ENCODE measurements at places on chromosomes 11 and 22.

- peak; percentile 59 for DNase-seq
Observed at GRCh38 chr22:35330258-35330861, 30.7 kb downstream of the TOM1 start.

DNA sequence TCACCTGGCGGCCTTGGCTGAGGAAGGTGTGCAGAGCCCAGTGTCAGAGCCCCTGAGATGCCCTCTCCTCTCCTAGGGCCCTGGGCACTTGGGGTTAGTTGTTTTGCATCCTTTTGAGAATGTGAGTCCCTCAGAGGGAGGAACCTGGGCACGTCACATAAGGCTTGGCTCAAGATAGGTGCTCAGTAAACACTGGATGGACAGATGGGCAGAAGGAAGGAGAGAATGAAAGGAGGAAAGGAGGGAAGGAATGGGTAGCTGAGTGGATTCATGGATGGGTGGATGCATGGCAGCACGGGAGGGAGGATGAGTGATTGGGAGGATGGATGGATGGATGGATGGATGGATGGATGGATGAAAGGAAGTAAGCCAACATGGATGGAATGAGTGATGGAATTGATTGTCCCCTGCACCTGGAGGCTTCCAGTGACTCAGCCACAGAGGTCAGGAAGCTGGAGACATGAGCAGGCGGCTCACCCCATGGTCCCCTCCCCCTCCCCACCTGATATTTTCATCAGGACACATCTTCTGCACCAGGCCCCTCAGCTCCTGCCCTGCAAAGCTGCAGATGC lies 62.2 kb downstream of the IGLL1 start:
- DNase-seq, result no peak

DNA sequence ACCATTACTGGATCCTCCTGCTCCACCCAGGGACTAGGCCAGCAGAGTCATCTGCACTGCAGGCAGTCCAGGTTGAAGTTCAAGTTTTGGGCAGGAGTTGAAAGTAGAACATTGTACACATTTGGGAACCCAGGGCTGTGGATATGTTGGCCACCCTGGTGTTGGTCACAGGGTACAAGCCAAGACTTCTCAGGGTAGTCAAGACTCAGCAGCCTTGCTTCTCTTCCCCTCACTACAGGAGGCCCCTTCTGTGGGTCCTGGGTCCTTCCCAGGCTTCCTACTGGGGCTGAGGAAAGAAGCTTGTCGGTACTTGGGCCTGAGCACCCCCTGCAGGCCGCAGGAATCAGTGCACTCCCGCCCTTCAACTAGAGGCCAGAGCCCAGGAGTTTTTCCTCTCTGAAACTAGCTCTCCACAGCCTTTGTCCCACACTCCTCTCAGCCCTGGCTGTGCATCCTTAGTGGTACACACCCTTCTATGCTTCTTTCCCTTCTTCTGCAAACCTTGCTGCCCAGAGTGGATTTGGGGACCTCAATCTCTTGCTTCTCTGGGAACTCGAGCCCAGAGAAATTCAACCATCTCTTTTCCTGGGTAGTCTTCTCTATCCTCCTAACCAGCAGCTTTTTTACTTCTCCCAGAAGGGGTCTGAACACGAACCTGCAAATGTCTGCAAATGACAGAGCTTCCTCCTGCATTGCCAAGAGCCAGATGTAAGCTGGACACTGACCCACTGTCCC lies 2.6 kb upstream of the HPX start:
- DNase-seq, result no peak

- DNase-seq, result no peak
Observed at GRCh38 chr11:37695283-37695682, 1097.2 kb upstream of the RAG2 start.

GRCh38 chr11:48098024-48098423 lies 117.7 kb downstream of the PTPRJ start:
- DNase-seq, result no peak

DNA sequence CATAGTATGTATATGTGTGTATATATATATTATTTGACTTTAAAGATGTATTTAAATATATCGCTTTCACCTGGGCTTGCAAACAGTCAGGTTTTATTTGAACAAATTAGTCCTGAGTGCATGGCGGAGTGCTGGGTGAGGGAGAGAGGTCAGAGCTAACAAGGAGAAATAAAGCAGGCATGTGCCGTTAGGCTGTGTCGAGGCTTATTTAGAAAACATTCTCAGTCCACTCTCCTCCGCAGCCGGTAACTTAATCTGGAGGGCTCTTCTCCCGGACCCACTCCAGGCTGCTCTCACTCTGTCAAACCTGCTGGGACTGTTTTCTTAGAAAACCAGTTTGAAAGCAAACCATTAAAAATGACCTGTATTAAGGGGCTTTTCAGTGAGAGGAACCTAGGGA lies 455.9 kb downstream of the MN1 start:
- DNase-seq, result no peak

DNA sequence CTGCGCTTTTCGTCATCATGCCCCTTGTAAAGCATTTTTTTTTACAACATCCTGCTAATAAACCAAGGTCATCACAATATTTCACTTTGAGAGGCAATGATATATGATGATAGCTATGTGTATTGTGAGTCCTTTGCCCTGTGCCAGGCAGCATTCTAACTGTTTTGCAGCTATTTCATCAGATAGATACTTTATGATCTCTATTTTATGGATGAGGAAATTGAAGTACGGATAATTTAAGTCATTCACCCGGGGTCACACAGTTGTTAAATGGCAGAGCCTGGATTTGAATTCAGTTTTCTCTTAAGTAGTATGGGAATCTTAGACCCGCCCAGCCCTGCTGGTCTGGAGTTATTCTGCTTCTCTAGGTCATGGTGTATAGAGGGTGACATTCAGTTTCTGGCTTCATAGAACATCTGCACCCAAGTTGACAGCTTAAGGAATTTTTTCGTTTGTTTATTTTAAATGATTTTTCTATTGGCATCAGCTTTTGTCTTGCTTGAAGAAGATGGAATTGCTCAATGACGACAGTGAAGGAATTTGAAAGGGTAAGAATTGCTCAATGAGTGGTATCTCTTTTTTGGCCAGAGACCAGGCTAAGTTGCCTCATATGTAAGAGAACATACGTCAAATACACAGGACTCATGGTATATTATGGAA lies 926 bp downstream of the PRR5L start:
- DNase-seq, result peak; percentile 74

DNA sequence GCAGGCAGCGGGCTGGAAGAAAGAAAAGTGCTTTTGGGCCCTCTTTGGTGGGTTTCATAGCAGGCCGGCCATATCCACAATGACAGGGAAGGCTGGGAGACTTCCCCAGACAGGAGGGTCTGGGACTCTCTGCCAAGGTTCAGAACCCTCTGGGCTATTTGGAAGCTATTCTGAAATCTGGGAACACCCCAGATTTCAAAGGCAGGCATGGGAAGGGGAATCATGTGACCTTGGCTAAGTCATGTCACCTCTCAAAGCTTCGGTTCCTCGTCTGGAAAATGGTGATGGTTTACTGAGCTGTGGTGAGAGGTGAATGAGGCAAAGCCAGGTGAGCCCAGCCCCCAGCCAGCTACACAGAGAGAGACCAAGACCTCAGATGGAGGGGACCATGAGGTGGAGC lies 4.6 kb downstream of the CASTOR1 start:
- DNase-seq, result no peak

GRCh38 chr11:66055021-66055420 lies 2.9 kb downstream of the SF3B2 start:
- no peak for DNase-seq

GRCh38 chr11:67323526-67323925 lies 20.2 kb downstream of the SSH3 start:
- DNase-seq, result no peak

DNA sequence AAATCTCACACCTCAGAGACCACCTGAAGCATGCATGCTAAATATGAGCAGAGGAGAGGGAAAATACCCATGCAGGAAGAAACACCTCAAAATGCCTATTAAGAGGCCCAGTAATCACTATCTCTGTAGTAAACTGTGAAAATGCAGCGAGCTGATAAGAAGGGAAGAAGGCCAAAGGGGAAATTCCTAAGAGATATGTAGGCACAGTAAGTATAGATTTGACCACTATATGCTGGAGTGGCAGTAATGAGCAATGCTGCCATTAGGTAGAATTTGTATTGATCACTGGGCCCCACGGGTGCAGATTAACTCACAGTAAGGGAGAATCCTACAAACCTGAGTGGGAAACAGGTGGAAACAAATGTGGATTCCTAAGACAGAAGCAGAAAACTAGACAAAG lies 1813.1 kb upstream of the RAG2 start:
- DNase-seq, result no peak

- no peak for DNase-seq
Observed at GRCh38 chr11:9962722-9963121, 298.8 kb downstream of the SWAP70 start.

DNA sequence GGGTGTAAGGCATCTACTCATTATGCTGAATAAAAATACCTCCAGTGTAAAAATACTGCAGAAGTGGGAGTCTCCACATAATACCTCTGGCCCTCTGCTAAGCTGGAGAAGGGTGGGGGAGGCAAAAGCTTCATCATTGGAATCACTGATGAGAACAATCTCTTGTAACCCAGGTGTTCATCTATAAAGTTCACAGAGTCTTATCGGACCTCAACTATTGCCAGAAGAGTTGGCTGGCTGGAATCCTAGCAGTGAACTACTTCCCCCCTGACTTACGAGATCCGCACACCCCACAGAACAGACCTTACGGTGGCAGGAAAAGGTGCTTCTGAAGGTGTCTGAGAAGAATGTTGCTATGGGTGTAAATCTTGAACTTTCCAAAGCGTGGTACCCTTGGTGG lies 2.5 kb downstream of the OR8D1 start:
- no peak for DNase-seq

DNA sequence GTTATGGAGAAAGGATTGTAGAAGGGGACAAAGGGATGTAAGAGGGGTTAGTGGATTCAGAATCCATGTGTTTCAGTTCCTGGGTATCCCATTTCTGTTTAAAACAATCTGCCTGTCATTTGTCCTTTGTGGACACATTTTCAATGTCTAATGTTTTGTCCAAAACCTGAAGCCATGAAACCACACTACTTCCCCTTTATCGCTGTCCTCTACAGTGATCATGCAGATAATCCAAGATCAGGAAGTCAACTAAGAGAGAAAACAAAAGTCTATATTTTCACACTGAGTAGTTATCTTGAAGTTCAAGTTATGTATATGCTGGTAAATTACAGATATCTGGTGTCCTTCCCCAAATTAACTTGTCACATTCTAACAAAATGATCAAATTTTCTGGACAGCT lies 457.0 kb downstream of the NTM start:
- DNase-seq, result no peak

- no peak for DNase-seq
Observed at GRCh38 chr22:42303396-42304323, 33.2 kb upstream of the TCF20 start.

DNA sequence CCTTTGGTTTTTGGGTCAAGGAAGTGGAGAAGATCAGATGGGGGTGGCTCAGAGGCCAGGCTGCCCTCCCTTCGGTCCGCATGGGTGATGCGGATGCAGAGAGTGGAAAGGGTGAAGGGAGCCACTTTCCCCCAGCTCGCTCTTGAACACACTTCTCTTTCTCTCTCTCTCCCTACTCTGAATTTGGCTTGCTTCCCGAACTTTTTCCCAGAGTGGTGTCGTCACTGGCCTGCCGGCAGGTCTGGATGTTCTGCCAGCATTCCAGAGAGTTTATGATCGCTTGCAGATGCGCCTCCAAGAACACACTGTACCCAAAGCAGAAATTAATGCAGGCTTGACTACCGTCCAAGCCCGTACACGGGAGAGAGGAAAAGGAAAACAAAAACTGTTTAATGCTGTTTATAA lies 103.2 kb downstream of the ZBTB16 start:
- peak; percentile 99 for DNase-seq

DNA sequence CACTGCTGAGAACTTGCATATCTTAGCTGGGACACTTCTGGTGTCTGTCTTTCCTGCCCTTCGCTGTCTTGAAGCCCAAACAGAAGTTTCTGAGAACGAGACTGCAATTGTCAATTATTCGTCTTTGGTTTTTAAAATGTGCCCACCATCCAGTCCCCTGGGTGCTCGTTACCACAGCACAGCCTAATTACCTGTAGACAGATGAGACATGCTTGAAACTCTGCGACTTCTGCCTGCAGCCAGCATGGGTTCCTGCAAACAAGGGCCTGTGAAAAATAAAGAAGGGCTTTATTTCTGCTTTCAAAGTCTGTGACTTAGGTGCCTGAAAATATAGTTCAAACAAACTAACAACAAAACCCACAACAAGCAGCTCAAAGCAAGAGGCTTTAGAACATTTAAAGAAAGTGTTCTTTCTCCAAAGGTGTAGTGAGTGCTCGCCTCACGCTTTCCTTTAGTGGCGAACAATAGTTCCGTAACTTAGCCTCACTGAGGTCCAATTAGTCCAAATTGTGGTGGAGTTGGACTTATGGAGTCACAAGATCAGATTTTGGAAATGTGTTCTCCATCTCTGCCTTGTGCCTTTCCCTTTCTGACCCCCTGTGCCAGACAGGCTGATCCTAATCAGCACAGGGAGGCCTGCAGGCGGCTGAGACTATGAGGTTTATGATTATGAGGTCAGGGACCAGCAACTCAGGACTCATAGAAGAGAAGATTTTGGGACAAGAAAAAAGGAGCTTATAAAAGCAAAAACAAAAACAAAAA lies 20.4 kb upstream of the GRAMD1B start:
- no peak for DNase-seq

DNA sequence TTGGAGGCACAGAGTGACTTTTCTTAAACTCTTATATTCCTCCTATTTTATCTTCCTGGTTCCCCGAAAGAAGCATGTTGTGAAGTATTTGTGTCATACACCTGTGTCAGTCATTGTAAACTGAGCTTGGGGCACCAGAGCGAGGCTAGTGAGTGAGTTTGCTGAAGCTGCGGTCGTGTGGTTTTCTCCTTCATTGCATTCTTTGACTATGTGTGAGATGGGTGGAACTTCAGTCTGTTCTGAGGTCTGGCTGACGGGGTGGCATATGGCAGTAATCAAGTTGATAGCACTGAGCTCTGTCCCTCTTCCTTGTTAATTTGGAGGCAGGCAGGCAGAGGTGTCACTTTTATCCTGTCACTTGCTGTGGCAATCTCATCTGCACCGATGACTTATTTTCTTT lies 4.2 kb downstream of the VPS26B start:
- DNase-seq, result peak; percentile 47

DNA sequence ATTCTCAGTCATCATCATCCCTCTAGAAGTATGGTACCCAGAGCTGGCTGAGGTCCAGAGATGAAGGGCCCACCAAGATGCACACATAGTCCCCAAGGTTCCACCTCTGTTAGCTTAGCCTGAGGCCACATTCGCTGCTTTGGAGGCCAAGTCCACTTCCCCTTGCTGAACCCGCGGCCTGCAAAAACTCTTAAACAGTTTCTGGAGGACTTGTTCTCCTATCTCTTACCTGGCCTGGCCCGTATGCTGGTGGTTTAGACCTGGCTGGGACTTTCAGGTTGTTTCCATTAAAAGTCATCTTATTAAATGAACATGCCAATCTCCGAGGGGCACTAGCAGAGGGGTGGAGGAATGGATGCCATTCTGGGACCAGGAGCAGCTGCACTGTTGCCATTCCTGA lies 64.6 kb downstream of the KCNC1 start:
- no peak for DNase-seq

- peak; percentile 91 for DNase-seq
Observed at GRCh38 chr11:26741036-26741435, 19.2 kb upstream of the SLC5A12 start.

Measured in fibroblast of skin of left quadriceps (primary cell).